ENCODE measurements at places on chromosomes 7 and 10.

DNA sequence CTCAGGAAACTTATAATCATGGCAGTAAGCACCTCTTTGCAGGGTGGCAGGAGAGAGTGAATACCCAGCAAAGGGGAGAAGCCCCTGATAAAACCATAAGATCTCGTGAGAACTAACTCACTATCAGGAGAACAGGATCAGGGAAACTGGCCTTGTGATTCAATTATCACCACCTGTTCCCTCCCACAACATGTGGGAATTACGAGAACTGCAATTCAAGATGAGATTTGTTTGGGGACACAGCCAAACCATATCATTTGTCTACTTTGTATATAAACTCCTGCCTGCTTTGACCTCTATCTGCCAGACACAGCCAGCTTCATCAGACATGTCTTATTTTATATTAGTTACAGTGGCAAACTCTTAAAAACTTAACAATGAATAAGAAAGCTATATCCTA, 50.4 kb downstream of the ARMC3 start:
- DNase-seq, result no peak

DNA sequence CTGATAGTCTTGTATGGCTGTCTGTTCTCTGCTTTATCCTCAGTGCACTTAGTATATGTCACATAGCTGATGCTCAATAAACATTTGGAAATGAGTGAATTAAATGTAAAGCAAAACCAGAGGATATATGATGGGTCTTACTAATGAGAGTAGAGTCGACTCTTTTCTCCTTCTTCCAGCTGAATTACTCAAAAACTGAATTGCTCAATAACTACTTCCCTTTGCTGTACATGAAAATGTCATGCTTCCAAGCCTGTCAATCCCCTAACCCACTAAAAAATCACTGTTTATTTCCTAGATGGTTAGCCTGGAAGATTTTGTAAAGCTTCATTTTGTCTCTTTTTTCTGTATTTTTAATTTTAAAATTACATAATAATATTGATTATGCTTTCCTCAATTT, 88.0 kb downstream of the OR13A1 start:
- DNase-seq, result no peak

- DNase-seq, result no peak
These were observed 166.2 kb downstream of the SNX10 start for GRCh38 chr7:26457696-26458327.

DNA sequence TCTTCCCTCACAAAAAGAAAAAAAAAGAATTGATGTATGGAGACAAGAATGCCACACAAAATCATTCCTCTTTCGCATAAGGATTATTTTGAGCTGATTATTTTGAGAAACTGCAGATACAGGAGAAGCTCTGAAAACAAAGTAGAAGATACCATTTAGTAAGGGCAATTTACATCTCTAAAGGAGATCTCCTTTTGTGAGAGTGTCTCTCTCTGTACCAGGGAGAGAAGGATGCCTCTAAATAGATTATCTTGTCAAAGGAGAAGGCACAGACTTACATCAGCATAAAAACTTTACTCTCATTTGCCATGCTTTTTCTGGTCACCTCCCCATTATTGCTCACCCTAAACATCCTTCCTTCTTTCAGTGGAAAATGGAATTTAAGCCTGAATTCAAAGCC, 747.9 kb upstream of the COBL start:
- DNase-seq, result no peak

DNA sequence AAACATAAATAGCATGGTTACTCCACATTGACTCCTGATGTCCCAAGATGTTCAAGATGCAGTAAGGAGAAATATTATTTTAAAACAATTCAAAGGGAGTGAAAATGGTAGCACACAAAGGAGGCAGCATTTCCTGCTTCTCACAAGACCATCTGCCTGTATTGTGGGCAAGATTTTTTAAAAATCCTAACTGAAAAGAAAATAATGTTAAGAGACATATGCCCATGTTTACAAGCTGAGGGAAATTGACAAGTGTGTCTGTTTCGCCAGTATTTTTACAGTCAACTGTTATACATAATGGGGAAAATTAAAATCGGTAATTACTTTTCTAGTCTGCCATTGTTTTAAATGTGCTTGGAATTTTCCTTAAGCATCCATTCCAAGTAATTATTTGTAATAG, 646.2 kb upstream of the C7orf33 start:
- no peak for DNase-seq
